NCI-H460 (cell line): ENCODE measurements at places on chromosomes 1 and 21. TPM values are rescaled to one million over a fixed set of nuclear protein-coding genes. Genes with fewer than 3 reads are reported as not detected.

- no peak for DNase-seq
Observed at GRCh38 chr21:42555756-42556438, 42.2 kb downstream of the SLC37A1 start.

DNA sequence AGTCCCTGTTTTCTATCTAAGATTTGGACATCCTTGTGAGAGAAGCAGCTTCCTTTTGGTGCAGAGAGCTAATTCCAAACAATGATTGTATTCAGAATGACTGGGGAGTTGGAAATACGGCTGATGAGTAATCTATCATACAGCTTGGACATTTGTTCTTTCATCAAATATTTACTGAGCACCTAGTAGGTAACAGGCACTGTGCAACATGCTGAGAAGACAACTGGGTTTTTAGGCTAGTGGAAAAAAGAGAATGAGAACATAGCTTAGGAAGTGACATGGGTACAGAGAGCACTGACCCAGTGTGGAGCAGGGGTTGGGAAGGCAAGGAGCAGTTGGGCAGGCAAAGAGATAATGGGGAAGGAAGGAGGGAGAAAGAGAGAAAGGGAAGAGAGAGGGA, 87.5 kb downstream of the TBX19 start:
- no peak for DNase-seq

DNA sequence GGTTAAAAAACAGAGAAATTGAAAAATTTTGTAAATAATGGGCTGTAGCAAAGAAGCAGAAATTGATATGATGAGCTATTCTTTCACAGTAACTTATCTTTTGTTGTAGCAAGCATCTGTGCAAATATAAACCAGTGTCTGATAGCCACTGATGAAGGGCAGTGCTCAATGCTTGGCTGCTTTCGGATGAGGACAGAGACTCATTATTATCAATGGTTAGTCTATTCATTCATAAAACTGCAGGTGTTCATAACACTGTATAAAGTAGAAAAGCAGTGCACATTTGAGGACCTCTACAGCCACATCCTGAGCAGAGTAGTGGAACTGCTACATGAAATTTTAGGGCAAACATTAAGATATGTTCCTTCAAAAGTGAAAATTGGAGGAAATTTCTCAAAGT, 107.2 kb downstream of the FAF1 start:
- no peak for DNase-seq

- no peak for DNase-seq
Observed at GRCh38 chr1:40785446-40785845, 1.9 kb downstream of the KCNQ4 start.

DNA sequence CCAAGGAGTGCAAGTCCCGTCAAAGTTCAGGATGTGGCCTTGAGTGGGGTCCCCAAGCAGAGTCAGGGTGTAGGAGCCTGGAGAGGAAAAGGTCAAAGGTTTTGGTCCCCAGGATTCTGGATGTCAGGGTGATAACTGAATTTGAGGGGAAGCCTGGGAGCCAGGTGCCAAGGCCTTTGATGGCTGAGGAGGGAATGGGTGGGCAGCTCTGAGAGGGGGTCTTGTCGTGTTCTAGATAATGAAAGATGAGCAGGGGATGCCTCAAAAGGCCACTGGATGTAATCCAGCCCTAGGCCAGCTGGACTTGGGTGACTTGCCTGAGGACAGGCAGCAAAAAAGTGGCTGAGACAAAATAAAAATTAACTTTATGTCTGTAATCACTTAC, 27.5 kb upstream of the KCNA2 start:
- DNase-seq = no peak

DNA sequence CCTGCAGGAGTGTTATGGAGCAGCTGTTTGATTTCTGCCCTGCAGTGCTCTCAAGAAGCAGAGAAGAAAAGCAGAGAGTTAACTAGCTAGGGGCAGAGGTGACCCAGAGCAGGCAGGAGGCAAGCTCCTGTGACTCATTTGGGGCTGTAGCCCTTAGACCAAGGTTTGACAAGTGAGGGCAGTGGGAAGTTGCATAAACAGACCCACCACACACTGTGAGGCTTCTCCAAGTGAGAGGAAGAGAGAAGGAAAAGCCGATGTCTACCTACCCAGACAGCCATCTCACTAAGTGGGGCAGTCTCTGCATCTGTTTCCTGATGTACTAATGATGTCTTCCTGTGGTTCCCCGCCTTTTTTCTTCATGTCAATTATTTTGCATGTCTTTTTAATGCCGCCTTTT, 159.9 kb upstream of the NR5A2 start:
- DNase-seq = no peak

- no peak for DNase-seq
Observed at GRCh38 chr1:172277989-172278388, 142.5 kb upstream of the C1orf105 start.

The RAP1GAP gene
- 0.17 TPM in 1 of 2 replicates, not detected in the other for total RNA-seq

The ELK4 gene
- total RNA-seq = 41.5 and 41.8 TPM in 2 replicates
